ENCODE measurements at places on chromosomes 2 and 18. TPM values are rescaled to one million over a fixed set of nuclear protein-coding genes. Genes with fewer than 3 reads are reported as not detected.

DNA sequence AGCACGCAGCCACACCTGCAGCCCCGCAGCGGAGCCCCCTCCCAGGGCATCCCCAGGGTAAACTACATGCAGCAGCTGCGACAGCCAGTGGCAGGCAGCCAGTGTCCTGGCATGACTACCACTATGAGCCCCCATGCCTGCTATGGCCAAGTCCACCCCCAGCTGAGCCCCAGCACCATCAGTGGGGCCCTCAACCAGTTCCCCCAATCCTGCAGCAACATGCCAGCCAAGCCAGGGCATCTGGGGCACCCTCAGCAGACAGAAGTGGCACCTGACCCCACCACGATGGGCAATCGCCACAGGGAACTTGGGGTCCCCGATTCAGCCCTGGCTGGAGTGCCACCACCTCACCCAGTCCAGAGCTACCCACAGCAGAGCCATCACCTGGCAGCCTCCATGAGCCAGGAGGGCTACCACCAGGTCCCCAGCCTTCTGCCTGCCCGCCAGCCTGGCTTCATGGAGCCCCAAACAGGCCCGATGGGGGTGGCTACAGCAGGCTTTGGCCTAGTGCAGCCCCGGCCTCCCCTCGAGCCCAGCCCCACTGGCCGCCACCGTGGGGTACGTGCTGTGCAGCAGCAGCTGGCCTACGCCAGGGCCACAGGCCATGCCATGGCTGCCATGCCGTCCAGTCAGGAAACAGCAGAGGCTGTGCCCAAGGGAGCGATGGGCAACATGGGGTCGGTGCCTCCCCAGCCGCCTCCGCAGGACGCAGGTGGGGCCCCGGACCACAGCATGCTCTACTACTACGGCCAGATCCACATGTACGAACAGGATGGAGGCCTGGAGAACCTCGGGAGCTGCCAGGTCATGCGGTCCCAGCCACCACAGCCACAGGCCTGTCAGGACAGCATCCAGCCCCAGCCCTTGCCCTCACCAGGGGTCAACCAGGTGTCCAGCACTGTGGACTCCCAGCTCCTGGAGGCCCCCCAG, 254.1 kb downstream of the GLI2 start:
- no peak for DNase-seq

The NGEF gene
- 0.22 TPM for total RNA-seq

The RAB6D gene
- not detected for total RNA-seq

The REG1B gene
- not detected for total RNA-seq

The CYRIA gene
- total RNA-seq = 26.4 TPM

- DNase-seq = no peak
Measured at GRCh38 chr2:28488083-28488830, 7.6 kb upstream of the PLB1 start.

DNA sequence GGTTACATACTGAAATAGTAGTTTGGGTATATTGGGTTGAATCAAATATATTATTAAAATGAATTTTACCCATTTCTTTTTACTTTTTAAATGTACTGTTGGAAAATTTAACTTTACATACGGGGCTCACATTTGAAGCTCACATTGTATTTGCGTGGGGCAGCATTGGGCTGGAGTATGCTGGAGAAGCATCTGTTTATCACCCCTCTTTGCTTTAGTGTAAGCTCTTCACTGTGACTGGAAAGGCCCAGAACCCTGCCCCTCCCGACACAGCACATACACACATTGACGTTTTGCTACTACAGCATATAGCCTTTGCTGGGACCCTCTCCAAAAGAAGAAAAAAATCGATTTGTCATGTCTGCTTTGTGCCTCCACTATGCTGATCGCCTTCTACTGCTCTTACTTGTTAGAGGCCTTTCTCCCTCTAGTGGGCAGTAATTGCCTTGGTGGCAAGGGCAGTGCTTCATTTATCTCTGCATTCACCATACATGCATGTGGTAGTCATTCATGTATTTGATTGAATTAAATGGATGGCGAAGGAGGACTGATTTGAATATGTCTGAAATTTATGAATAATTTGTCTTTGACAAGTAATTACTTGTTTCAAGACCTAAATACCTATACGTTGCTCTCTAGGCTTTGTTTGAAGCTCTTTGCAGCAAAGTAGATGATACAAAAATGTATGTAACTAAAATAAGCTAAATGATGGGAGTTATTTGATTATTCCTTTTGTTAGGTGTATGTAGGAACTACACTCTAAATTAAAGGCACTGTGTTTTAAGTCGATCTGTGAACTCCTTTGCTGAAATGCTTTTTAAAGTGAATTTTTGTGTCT, 37.4 kb downstream of the VAPA start:
- DNase-seq = peak; percentile 87

Measured in lung microvascular endothelial cell (primary cell).